LNCaP clone FGC (cell line): ENCODE measurements at places on chromosomes 16 and 17.

GRCh38 chr16:68417711-68418301 is 30.5 kb downstream of the SMPD3 start:
- DNase-seq: peak; percentile 71

DNA sequence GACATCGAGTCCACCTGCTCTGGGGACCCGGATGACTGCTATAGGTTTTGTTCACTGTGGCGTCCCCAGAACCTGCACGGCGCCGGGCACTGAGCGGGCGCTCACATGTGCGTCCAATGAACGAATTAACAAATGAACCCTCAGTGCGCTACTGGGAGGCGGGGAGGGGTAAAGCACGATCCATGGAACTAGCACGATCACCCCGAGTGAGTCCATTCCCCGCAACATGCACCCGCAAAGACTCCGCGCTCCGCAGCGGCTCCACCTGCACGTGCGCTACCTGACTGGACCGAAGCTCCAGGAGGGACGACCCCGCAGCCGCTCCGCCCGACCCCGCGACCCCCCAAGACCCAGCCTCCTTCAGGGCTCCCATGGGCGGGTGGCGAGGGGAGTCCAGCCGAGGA is 491 bp downstream of the TRAP1 start:
- no peak for DNase-seq

DNA sequence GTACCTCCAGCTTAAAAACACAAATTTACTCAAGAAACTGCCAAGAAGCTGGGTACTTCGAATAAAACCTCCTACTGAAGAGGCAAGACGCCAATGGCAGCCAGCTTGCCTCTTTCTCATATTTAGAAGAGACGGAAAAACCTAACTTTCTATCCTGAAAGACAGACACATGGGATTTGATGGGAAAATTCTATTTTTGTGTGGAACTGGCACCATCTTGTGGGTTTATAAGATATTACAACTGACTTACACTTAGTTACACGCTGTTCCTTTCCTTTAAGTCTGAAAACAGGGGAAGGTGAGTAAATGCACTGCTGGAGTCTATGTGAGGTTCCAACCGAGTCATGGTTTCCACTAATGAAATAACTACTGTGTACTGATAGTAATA is 10.3 kb downstream of the ZNF18 start:
- DNase-seq: no peak

DNA sequence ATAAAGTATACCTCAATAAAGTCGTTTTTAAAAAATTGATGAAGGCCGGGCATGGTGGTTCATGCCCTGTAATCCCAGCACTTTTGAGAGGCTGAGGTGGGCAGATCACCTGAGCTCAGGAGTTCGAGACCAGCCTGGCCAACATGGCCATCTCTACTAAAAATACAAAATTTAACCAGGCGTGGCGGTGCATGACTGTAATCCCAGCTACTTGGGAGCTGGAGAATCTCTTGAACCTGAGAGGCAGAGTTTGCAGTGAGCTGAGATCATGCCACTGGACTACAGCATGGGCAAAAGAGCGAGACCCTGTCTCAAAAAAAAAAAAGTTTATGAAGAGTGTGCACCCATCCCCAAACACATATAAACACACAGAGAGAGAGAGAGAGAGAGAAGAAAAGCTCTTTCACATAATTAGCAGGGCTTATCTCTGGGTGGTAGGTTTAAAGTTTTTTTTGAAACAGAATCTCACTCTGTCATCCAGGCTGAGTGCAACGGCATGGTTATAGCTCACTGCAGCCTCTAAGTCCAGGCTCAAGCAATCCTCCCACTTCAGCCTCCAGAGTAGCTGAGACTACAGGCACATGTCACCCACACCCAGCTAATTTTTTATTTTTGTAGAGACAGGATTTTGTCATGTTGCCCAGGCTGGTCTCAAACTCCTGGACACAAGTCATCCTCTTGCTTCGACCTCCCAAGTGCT is 3.0 kb downstream of the SREBF1 start:
- no peak for DNase-seq

- DNase-seq: no peak
These were observed 8.9 kb downstream of the RHBDF2 start for GRCh38 chr17:76492123-76492988.

GRCh38 chr16:84885342-84885910 is 65.6 kb downstream of the CRISPLD2 start:
- DNase-seq: no peak

DNA sequence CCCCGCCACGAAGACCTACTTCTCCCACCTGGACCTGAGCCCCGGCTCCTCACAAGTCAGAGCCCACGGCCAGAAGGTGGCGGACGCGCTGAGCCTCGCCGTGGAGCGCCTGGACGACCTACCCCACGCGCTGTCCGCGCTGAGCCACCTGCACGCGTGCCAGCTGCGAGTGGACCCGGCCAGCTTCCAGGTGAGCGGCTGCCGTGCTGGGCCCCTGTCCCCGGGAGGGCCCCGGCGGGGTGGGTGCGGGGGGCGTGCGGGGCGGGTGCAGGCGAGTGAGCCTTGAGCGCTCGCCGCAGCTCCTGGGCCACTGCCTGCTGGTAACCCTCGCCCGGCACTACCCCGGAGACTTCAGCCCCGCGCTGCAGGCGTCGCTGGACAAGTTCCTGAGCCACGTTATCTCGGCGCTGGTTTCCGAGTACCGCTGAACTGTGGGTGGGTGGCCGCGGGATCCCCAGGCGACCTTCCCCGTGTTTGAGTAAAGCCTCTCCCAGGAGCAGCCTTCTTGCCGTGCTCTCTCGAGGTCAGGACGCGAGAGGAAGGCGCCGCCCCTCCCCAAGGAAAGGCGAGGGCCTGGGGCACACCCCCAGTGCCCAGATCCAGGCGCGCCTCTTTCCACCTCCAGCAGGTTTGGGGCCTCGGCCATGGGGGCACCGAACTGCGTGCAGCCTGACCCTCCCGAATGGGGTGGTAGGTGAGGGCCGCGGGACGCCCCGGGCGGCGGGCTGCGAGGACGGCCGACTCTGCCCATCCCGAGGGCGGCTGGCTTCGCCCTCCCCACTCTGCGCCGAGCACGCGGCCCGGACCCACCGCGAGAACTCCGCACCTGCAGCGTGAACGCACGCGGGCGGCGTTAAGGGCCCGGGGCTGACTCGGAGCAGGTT is 664 bp downstream of the HBQ1 start:
- peak; percentile 43 for DNase-seq
